ENCODE measurements at places on chromosomes 6 and 20.

GRCh38 chr6:72861059-72861458, 239.2 kb downstream of the KCNQ5 start:
- no peak for DNase-seq

DNA sequence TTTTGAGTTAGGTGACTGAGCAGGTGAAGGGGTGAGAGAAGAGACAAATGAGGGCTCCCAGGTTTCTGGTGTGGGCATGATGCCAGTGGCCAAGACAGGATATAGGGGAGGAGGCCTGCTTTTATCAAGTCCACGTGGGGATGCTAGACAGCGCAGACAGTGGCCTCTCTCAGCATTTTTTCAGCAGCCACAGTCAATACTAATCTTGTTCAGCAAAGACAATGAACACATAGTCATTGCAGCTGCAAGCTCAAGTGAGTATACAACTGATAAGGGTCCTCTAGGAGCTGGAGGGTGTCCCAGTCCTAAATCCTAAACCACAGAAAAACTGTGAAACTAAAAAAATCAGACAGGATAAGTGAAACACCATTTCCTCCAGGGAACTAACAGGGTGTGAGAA, 48.6 kb downstream of the UQCC1 start:
- no peak for DNase-seq

DNA sequence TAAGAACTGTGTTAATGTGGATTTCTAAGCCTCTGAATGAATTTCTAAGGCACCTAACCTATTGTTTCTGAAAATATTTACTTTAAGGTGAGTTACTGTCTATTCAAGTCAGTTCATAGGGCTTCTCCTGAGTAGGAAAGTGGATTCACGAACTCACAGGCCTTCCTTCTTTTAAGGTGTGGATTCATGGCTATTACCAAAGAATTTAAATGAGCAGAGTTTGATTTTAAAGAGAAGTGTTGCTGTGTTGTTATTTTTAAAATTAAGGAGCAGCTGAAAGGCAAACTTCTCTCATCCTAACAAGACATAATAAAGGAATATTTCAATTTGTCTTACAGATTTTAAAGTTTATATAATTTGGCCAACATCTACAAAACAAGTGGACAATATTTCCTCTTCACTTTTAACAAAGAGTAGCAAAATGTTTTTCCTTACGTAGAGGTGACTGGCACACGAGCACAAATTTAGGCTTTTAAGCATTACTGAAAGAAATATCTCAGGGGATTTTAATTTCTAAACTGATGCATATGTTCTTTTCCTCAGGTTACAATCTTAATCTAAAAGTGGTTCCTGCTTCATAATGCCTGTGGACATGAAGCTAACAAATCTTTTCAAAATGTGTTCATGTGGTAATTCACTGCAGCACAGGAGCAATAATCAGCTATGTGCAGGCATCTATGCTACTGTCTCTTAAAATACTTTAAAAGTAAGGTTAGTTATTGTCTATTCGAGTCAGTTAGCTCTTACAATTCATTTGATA, 602 bp upstream of the TSPYL4 start:
- no peak for DNase-seq

- no peak for DNase-seq
Measured at GRCh38 chr6:106197441-106197840, 111.3 kb downstream of the PRDM1 start.

GRCh38 chr6:89667872-89668556, 29.5 kb upstream of the LYRM2 start:
- DNase-seq, result no peak

- no peak for DNase-seq
Measured at GRCh38 chr6:157024745-157025144, 247.6 kb downstream of the ARID1B start.

- no peak for DNase-seq
Measured at GRCh38 chr6:83258517-83258916, 65.4 kb downstream of the RWDD2A start.

DNA sequence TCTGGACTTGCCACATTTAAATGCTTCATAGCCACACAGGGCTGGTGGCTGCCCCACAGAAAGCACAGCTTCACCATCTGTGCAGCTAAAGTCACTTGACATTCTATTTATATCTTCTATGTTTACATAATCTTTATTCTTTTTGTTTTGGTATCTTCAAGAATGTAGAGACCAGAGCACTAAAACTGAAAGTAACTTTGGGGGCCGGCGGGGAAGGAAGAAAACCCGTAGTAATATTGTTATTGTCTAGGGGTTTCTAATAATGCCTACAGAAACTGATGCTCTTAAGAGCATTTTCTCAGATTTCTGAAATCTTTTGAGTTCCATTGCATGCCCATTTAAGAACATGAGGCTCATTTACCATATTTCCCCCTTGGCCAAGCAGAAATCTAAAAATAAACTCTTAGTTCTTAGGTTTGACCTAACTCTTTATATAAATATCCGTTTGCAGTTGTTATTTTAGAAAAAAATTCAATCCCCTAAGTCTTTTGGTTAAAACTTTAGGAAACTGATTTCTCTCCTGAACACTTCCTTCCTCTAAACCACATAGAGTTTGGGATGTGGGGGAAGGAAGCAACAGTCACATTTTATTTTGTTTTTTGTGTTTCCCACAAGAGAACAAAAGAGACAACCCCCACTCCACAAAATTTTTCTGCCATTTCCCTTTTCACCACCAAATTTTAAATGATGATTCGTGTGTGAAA, 207.6 kb downstream of the OGFRL1 start:
- no peak for DNase-seq

DNA sequence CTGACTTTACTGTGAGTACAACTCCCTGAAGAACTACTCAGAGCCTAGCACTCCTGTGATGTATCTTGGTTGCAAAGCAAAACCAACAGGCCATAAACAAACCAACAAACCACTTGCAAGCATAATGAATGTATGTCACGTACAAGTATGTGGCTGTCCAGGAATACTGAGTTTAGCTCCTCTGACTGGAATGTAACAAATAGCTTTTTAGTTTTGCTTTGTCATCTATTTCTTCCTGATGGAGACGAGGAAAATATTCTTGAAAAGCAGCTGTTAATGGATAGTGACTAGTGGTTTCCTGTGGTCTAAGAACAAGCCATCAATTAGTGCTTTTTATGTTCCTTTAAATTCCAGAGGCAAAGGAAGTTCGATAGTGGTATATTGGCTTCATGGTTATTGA, 101.9 kb upstream of the LY86 start:
- DNase-seq, result no peak

- no peak for DNase-seq
Measured at GRCh38 chr20:20411402-20411801, 43.5 kb downstream of the INSM1 start.

DNA sequence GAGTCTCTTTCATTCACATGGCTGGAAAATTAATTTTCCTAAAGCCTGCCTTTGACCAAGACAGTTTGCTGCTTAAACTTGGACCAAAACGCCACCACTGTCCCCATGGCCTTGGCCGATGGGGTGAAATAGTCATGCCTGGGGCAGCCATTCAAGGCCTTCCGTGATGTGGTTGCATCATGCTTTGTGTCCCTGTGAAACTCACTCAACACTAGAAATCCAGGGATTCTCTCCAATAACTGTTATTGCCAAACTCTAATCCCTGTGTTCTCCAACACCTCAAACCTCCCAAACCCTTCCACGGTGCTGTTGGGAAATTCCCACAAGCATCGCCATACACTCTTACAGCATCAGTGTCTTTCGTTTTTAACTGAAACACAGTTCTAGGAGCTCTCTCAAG, 1.4 kb upstream of the TXNDC5 start:
- no peak for DNase-seq

DNA sequence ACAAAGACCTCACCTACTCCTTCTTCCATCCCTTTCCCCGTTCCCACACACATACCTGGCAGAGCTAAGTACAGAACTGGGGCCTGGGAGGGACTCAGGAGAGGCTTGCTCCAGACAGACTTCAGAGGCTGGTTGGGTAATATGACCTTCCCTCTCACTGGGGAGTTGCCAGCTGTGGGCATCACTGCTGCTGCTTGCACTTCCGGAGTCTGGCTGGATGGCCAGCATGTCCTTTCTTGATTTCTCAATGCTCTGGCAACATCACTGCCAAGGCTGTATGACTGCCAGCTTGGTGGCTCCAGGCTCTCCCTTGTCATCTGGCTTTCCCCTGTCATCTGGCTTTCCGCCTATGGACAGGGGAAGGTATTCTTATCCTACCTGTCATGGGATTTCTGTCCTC, 47.8 kb downstream of the CDH22 start:
- no peak for DNase-seq

GRCh38 chr6:5997420-5997987, 9.2 kb downstream of the NRN1 start:
- DNase-seq, result no peak

- DNase-seq, result peak; percentile 21
Measured at GRCh38 chr20:20369250-20370093, 1.6 kb downstream of the INSM1 start.

GRCh38 chr6:63504777-63505384, 67.4 kb upstream of the LOC128125822 start:
- no peak for DNase-seq

- DNase-seq, result no peak
Measured at GRCh38 chr20:35394271-35394670, 17.5 kb downstream of the UQCC1 start.

DNA sequence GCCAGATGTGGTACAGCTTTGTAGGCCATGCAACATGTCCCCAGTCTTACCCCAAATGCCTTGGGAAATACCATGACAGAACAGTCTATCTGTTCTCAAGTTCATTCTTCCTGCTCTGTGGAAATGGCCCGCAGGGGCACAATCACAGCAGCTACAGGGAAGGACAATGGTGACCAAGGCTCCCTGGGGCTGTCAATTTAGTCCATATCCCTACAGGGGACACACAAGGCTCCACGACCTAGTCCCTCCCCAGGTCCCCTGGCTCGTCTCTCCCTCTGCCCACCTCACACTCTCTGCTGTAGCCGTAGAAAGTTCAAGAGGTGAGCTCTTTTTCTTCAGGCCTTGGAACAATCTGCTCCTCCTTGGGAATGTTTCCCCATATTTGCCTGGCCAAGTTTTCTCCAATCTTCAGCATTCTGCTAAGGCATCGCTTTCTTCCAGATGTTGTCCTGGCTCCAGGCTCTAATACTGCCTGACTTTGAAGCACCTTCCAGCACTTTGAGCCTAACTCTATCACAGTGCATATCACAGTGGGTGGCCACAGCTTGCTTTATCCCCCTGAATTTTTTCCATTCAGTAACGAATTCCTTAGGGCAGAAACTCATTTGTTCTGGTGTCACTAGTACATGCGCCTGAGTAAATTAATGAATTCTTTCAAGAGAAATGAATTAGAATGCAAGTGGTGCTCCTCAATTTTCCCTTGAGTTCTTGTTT, 92.6 kb downstream of the MAP3K7 start:
- no peak for DNase-seq

DNA sequence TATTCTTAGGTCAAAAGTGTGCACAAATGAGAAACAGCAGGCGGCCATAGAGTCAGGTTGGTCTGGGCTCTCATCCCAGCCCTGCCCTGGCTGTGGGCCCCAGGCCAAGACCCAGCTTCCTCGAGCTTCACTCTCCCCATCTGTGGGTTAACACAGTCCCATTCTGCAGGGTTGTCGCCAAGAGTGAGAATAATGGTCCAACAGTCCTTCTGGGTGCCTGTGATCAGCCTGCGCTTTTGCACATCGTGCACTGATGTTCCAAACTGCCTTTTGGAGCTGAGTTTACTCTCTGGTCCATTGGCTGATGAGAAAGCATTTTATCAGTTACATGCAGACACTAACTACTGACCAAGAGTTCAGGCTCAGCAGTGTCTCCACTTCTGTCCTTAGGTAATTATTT, 82.6 kb downstream of the INSM1 start:
- no peak for DNase-seq

- no peak for DNase-seq
Measured at GRCh38 chr6:905556-905955, 212.6 kb upstream of the EXOC2 start.

- DNase-seq, result no peak
Measured at GRCh38 chr20:38346741-38347140, 459 bp downstream of the LBP start.

DNA sequence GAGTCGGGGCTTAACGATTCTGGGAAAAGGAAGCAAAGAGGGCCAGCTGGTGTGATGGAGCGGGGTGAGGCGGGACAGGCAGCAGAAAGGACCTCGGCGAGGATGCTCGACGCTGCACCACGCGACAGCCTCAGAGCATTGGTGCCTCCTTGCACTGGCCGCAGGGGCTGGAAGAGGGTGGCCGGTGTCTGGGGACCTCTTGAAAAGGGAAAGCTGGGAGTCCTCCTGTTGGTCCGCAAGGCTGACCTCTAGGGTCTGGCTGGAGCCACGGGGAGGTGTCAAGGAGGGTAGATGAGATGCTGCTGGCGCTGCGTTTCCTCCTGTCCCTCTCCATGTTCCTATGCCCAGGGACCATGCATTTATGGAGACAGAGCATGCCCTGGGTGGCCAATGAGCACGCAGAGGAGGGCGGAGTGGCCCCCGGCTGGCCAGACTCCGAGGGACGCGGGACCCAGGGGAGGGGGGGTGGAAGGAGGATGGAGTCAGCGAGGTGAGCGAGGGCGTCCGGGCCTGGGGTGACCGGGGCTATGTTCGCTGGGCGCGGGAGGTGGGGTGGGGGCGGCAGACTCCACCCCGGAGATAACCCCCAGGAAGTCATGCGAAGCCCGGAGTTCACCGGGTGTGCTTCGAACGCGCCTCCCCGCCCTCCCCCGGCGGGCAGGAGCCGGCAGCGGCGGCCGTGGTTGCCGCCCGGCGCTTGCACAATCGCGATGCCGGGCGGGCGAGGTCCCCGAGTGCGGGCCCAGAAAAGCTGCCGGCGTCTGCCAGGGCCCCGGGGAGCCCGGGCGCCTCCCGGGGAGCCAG, at the start of gene CYP24A1:
Gene CYP24A1 (minus strand): TSS at position 334 of the 804 bp plus-strand sequence. CDS start 407 bp downstream, outside the sequence.
- no peak for DNase-seq

GRCh38 chr6:138454981-138455706, 44.1 kb downstream of the NHSL1 start:
- peak; percentile 42 for DNase-seq

GRCh38 chr20:39960522-39961428, 728.3 kb downstream of the MAFB start:
- DNase-seq, result no peak

- no peak for DNase-seq
Measured at GRCh38 chr6:149806127-149806526, 56.6 kb downstream of the PCMT1 start.

GRCh38 chr6:124536842-124537191, 425.4 kb upstream of the RNF217 start:
- DNase-seq, result no peak

- DNase-seq, result peak; percentile 28
Measured at GRCh38 chr20:62735331-62735821, 26.7 kb downstream of the NTSR1 start.

DNA sequence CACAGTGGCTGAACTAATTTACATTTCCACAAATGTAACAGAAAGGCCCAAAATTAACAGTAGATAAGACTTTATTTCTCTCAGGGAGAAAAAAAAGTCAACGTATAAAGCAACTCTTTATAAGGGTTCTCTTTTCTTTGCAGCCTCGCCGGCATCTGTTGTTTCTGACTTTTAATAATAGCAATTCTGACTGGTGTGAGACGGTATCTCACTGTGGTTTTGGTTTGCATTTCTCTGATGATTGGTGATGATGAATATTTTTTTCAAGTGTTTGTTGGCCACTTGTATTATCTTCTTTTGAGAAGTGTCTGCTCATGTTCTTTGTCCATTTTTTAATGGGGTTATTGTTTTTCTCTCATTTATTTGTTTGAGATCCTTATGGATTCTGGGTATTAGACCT, 27.2 kb upstream of the FKBP1A start:
- no peak for DNase-seq

All from activated naive CD8-positive, alpha-beta T cell treated with anti-CD3 and anti-CD28 coated beads, Interleukin-2, amount 50 U/mL, for 24 hours (primary cell).